ENCODE measurements at places on chromosomes 2 and 18.

DNA sequence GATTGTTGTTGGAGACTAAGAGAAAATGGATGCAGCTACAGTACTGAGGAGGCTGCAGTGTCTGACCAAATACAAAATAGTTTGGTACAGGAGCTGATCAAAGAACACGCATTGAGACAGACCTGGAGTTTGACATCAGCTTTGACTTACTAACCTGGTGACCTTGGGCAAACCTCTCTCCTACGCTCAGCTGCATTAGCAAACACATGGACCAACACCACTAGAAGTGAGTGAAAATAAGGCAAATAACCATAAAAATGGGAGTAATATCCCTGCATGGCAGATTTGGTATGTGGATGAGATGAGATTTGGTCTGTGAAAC is 126.5 kb downstream of the LPIN1 start:
- DNase-seq, result no peak

- no peak for DNase-seq
Observed at GRCh38 chr18:54950221-54950620, 9.0 kb downstream of the CCDC68 start.

GRCh38 chr2:227642656-227643055 is 23.9 kb upstream of the SCYGR5 start:
- DNase-seq, result no peak

- no peak for DNase-seq
Observed at GRCh38 chr2:203849010-203849409, 18.6 kb upstream of the CTLA4 start.

GRCh38 chr2:239760596-239760995 is 264.5 kb downstream of the NDUFA10 start:
- no peak for DNase-seq

DNA sequence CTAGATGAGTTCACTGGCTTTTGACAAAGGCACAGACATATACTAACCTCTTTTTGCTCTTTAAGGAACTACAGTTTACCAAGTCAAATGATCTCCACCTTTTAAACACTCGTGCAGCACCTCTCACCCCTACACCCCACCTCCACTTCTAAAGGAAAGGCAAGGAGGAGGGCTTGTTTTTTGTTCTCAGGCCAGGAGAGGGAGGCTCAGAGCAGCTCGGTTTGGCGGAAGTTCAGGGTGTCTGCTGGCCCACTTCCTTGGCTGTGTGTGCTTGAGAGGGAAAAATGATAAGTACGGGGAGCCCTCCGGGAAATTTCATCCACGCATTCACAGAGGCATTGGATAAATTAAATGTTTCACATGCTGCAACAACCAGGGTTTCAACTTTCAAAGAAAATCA is 667.9 kb downstream of the BCL11A start:
- peak; percentile 9 for DNase-seq

- no peak for DNase-seq
Observed at GRCh38 chr2:199895406-199895805, 15.7 kb upstream of the C2orf69 start.

- no peak for DNase-seq
Observed at GRCh38 chr2:34252111-34252510, 653.0 kb upstream of the FAM98A start.

GRCh38 chr2:218829868-218830451 is 1.6 kb downstream of the PRKAG3 start:
- DNase-seq, result no peak

DNA sequence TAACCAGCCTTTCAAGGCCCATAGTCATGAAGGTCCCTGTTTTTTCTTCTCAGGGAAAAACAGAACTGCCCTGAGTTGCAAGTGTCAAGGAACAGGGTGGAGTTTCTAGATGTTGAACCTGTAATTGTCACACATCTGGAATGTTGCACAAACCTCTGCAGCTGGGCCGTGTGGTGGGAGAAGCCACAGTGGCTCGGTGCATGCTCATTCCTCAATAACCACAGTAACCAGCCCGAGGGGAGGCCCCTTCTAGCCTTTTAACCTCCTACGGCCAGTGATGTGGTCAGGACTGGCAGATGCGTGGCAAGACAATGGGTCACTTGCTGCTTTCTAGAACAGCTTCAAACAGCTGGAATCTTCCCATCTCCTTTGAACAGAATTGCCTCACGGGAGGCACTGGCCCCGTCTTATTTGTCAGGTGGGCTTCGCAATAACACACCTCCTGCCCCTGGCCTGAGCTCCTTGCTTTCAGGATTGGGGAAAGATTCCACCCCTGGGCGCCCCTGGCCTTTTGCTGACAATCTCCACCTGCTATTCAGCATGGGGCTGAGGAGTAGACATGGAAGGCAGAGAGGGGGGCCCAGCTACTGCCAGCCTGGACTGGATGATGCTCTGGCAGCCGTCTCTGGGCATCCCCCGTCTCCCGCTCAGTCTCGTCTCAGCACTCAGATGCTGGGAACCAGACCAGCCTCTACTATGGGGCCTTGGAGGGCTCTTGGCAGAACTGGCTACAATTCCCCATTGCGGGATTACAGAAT is 102.9 kb downstream of the KLHL29 start:
- peak; percentile 45 for DNase-seq

DNA sequence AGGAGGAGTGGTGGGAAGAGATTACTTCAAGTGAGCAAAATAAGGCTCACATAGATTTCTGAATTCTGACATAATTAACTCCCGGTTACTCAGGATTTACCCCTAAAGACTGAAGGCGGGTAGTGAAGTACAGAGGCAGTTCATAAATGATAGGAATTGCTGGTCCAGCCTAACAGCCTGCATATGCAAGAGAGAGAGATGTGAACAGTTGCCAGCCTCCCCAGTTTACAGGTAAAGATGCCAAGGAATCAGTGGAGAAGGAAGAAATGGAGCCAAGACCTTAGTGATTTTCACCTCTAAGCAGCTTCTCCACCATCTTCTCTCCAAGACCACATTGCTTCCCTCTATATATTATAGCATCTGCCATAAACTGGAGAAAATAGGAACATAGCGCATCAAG is 91.8 kb upstream of the THUMPD2 start:
- no peak for DNase-seq

- DNase-seq, result no peak
Observed at GRCh38 chr2:149627111-149627801, 39.7 kb upstream of the MMADHC start.

- no peak for DNase-seq
Observed at GRCh38 chr2:208311954-208312353, 45.9 kb downstream of the PIKFYVE start.

DNA sequence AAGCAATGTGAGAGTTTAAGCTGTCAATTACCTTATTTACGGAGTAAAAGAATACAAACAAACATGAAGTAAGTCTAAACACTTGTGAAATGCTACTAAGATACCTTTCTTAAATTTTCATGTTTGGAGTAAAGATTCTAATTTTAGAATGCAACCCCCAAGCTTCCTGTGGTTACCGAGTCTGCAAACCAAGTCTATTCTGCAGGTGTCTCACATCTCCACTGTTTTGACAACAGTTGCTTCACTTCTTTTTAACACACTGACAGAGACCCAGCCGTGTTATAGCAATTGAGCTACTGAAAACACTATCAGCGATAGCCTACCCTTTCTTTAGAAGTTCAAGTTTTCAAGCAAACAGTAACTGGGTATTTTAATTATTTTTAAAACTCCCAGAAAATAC is 608.3 kb downstream of the ERBB4 start:
- no peak for DNase-seq

DNA sequence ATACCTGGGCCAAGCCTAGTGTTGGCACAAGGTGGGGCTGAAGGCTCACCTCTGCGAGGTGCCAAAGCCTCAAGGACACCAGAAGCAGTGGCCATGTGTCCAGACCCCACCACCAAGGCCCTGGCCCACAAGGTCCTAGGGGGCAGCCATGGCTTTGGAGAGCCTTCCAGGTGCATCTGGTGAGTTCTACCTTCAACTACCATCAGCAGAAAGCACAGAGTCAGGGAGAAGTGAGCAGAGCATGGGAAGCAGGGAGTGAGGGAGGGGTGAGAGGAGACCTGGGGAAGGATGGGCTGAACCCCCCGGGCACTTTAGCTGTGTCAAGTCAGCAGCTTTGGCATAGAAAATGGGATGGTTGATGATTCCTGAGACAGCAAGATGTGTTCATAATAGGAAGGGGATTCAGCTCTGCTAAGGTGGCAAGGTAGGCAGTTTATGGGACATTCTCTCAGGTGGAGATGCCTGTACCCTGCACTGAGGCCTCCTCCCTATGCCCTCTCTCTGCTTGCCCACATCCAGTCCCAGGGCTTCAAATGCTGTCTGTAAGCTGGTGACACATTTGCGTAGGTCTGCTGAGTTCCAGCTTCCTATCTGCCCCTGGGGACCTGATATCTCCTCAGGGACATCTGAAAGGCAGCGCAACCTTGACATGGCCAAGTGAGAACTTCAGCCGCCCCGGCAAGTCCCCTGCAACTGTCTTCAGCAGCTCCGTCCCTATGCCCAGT is 83.4 kb upstream of the RGPD5 start:
- no peak for DNase-seq

- DNase-seq, result no peak
Observed at GRCh38 chr18:41075212-41075611, 879.8 kb upstream of the PIK3C3 start.

Data from activated CD4-positive, alpha-beta T cell treated with anti-CD3 and anti-CD28 coated beads for 48 hours (primary cell).